Ascending aorta (tissue), 2 donors: ENCODE measurements at places on chromosomes 4 and X. TPM values are rescaled to one million over a fixed set of nuclear protein-coding genes. Genes with fewer than 3 reads are reported as not detected.

Gene TKTL1
- total RNA-seq: not detected

DNA sequence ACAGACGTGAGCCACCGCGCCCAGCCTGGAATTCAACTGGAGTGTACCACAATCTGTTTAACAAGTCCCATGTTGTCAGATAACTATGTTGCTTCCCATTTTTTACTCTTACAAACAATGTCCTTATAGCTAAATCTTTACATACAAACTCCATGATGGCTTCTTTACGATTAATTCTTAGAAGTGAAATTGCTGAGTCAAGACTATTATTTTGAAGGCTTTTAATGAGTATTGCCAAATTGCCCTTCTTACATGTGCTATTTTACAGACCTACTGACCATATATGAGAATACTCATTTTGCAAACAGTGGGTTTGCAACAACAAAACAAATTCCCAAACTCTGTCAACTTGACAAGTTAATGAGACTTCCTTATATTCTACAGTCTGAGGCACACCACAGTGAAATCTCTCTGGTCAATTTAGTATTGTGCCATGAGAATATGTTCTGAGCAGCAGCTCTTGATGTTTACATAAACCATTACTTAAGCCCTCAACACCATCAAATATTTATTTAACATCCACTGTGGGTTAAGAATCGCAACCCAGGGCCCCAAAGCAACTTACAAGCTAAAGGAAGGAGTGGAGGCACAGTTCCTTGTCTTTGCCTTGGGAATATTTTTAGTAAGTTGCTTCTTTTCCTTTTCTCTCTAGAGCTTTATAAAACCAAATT is 128.5 kb downstream of the SPRY1 start:
- H3K36me3 ChIP-seq: no peaks in the 10 kb centered on the region
- H3K4me1 ChIP-seq: no peaks in the 10 kb centered on the region
- no peaks in the 10 kb centered on the region for H3K27me3 ChIP-seq

DNA sequence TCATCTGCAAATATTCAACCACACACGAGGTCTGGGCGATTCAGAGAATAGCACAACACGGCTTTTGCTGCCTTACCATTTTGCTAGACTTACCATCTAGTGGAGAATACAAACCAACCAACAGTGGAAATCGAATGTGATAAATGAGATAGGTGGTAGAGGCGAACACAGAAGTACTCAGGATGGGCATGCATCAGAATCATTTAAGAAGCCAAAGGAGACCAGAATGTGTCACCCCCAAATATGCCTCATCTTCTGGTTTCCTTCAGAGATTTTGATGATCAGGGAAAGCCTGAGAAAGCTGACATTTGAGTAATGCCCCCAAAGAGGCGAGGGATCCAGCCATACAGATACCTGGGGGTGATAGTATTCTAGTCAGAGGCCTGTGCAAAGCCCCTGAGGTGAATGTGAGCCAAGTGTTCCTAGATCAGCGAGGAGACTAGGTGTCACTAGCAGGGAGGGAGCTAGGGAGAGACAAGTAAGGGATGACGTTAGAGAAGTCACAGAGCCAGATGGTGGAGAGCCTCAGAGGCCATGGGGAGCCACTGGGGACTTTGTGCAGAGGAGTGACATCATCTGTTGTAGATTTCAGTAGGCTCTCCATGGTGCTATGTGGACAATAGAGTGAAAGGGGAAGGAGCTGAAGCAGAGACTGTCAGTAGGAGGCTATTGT is 1.7 kb downstream of the MTMR1 start:
- H3K4me1 ChIP-seq: no peaks in the 10 kb centered on the region
- no peak for DNase-seq
- no peaks in the 10 kb centered on the region for H3K36me3 ChIP-seq
- H3K27ac ChIP-seq: peak overlapping the region; percentile 91
- H3K27me3 ChIP-seq: no peaks in the 10 kb centered on the region
- peak overlapping the region; percentile 72 for H3K4me3 ChIP-seq

GRCh38 chr4:184958923-184959210 is 59.4 kb upstream of the HELT start:
- no peak for DNase-seq
- H3K4me3 ChIP-seq: no peak overlapping the region
- no peak overlapping the region for H3K27ac ChIP-seq
- peaks cover 2% of the 10 kb centered on the region for H3K4me1 ChIP-seq
- H3K27me3 ChIP-seq: no peaks in the 10 kb centered on the region

GRCh38 chr4:7159923-7160322 is 32.4 kb upstream of the SORCS2 start:
- no peaks in the 10 kb centered on the region for H3K4me1 ChIP-seq
- H3K27ac ChIP-seq: no peak overlapping the region
- DNase-seq: no peak
- no peaks in the 10 kb centered on the region for H3K27me3 ChIP-seq
- no peaks in the 10 kb centered on the region for H3K36me3 ChIP-seq
- no peak overlapping the region for H3K4me3 ChIP-seq
